Stimulated activated CD4-positive, alpha-beta T cell treated with anti-CD3 and anti-CD28 coated beads, TNF-alpha, amount 100 ng/mL, for 24 hours (primary cell): ENCODE measurements at places on chromosomes 13 and 19.

DNA sequence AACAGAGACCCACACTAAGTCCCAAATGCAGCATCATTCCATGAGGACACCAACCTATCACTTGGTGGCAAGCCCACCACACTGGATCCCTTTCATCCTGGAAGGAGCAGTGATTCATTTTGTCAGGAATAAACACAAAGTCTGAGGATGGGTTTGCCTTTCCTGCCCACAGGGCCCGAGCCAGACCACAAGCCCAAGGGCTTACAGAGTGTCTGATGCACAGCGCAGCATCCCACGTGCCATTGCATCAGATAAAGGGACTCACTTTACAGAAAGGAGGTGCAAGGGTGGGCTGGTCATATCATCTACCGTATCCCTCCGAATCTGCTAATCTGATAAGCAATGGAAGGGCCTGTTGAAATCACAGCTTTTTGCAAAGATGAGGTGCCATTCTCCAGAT is 12.2 kb upstream of the KCTD15 start:
- DNase-seq = no peak

DNA sequence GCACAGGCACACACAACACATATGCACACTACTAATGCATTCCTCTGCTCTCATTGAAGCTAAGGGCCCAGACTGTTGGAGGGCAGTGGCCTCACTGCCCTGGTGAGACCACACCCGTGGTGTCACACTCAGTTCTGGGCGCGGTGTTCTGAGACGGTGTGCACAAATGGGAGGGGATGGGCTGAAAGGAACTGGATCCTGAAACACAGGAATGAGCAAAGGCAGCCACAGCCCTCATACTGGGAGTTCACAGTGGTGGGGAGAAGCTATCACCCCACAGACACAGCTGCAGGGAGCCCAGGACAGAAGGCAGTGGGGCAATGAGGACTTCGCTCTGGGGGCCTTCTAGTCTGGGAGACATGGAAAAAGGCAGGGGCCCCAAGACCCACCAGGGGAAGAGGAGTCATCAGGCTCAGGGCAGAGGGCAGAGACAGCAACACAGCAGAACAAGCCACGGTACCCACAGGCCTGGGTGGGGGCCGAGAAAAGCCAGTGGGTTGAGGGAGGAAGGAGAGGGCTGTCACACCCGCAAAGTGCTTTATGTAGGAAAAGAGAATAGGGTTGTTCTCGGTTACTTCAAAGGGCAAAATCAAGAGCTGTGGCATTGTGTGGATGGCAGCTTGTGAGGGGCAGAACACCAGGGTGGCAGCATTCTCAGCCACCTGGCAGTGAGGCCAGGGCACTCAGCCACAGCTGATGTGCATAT is 75.4 kb upstream of the GPR183 start:
- DNase-seq = no peak

- DNase-seq = no peak
Measured at GRCh38 chr13:59672445-59672844, 491.3 kb downstream of the DIAPH3 start.

- DNase-seq = no peak
Measured at GRCh38 chr13:106286811-106287210, 248.7 kb downstream of the EFNB2 start.

GRCh38 chr13:40171566-40171965 is 494.9 kb downstream of the FOXO1 start:
- DNase-seq = no peak

DNA sequence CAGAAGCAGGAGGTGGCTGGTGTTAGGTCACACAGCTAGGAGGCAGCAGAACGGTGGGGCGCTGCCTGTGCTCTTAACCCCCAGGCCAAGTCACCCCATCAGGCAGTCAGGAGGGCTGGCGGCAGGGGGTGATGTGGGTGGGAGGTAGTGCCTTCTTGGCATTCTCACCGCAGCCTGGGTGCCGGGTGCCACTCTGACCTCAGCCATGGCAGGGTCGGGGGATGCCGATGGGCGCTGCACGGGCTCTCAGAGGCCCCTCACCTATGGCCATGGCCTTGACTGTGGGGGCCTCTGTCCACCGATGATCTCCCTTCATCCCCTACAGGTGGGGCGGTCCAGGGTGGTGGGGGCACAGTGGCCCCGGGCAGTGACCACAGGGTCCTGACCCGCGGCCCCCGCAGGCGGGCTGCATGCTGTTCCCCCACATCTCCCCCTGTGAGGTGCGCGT is 5.6 kb downstream of the PTOV1 start:
- DNase-seq = no peak
